ENCODE measurements at places on chromosomes 7 and 10. TPM values are rescaled to one million over a fixed set of nuclear protein-coding genes. Genes with fewer than 3 reads are reported as not detected.

- no peak for DNase-seq
These were observed 56.7 kb upstream of the ELN start for GRCh38 chr7:73971322-73971703.

Gene NDUFB8
- total RNA-seq, result 267 TPM

- no peak for DNase-seq
These were observed 334.4 kb upstream of the CACNA2D1 start for GRCh38 chr7:82778021-82778420.

- DNase-seq, result no peak
These were observed 1.5 kb downstream of the HDAC9 start for GRCh38 chr7:18497082-18497481.

DNA sequence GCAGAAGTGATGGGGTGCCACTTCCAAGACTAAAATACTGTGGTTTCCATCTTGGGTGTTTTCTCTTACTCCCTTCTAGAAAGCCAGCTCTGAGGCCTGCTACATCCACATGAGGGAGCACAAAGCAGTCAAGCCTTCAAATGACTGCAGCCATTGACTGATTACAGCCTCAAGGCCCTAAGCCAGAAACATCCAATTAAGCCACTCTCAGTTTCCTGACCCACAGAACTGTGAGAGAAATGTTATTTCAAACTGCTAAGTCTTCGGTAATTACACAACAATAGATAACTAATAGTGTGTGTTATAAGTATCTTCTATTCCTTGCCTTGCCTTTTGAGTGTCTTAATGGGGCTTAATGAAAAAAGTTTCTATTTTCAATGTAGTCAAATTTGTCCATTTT is 24.8 kb downstream of the BRAF start:
- DNase-seq, result no peak

GRCh38 chr10:130179640-130180039 is 43.4 kb downstream of the GLRX3 start:
- peak; percentile 74 for DNase-seq

- no peak for DNase-seq
These were observed 98.9 kb downstream of the PRLHR start for GRCh38 chr10:118496525-118496924.

Gene TACR2
- not detected for total RNA-seq

GRCh38 chr10:122047560-122047959 is 58.6 kb downstream of the TACC2 start:
- DNase-seq, result no peak

GRCh38 chr7:4707980-4708411 is 25.9 kb downstream of the FOXK1 start:
- no peak for DNase-seq

Gene AMPH
- total RNA-seq, result not detected

Gene GDF2
- total RNA-seq, result not detected

Gene TAF6
- total RNA-seq, result 60.1 TPM

Gene PPP1R3A
- not detected for total RNA-seq

Gene MRPS33
- 72.6 TPM for total RNA-seq

DNA sequence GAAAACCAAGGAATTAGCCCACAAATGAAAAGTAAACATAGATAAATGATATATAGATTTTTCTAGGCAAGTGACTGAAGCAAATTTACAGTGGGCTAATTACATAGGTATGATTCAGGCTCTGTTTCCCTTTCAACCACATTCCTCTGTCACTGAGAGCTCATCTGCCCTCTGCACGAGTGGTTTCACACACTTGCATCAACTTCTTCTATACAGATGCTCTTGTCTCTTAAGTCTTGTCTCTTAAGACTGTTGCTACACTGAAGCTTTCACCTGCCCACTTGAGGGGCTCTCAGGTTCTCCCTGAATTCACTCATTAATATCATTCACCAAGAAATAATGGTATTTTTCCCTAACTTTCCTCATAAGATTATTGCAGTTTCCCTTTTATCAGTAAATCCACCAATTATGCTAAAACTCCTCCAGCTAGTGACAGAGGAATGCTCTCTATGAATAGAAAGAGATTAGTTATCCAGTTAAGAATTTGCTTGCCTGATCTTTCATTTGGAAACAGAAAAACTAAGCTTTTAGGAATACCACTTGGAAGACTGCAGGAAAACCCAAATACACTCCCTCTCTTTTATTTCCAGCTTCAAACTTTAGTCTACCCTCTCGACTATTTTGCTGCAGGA is 95.7 kb downstream of the ELAPOR2 start:
- DNase-seq, result no peak

GRCh38 chr10:114024876-114025610 is 18.6 kb upstream of the ADRB1 start:
- DNase-seq, result peak; percentile 20

Gene ZNF736
- 27.8 TPM for total RNA-seq
